ENCODE measurements at places on chromosomes 13 and 19.

DNA sequence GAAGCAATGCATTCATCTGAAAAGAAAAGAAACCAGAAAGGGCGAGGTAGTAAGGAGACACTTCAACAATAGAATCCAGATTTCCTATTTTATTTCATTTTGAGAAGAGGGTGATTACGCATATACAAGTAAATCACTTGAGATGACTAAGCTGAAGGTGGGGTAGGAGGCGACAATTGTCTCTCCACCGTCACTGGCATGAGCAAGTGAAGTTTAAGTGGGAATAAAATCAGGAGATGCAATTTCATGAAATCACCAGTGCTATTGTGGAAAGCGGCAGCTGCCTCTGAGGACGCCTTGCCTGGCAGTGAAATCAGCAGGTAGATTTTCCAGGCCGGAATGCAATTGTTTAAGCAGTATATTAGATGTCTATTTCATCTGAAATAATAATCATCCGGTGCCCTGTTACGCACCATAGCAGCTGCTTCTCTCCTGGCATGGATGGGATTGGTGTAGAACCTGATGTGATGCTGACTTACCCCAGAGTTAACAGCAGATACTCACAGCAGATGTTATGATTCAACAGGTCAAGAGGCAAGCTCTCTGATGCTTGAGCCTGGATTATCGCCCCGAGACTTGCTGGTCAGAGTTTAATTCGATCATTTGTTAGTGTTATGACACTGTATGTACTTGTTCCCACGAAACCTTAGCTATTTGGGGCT lies 64.3 kb downstream of the RASL11A start:
- no peak for DNase-seq

DNA sequence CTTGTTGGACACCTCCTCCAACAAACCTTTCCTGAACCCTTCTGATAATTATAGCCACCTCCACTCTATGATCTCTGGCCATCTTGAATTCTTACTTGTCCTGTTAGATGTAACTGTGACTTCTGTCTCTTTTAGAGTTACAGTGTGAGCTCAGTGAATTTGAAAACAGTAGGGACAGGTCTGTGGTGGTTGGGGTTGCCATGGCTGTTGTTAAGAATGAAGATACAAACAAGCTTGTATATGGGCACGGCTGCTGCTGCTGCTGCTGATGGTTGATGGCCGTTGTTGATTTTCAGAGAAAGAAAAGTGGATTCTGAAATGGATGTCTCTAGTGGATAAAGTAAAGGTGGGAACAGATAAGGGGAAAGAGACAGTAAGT lies 101.5 kb downstream of the STARD13 start:
- DNase-seq = no peak

GRCh38 chr19:43444531-43445287 lies 20.7 kb downstream of the LYPD3 start:
- DNase-seq = no peak

DNA sequence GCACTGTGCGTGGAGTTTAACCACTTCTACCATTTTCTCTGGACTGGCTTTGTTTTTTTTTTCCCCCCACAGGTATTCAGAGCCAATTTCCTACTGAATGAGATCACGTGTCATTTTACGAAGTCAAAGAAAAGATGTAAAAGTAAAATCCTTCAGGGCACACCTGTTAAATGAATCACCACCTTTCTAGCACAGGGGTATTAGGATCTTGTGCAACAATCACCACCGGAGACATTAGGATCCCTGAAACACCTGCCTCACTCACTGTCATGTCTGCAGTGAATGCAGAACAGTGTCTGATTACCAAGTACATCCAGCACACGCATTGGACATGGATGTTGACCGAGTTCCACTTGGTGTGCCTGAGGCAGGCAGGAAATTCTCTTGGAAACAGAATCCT lies 17.2 kb downstream of the BRD4 start:
- DNase-seq = no peak
